Right renal cortex interstitium (tissue), 3 donors: ENCODE measurements at places on chromosomes 13 and 19. TPM values are rescaled to one million over a fixed set of nuclear protein-coding genes. Genes with fewer than 3 reads are reported as not detected.

- no peak for DNase-seq
These were observed 380.8 kb downstream of the LMO7 start for GRCh38 chr13:76016799-76017400.

GRCh38 chr13:23516190-23516589 is 54.0 kb upstream of the TNFRSF19 start:
- no peak for DNase-seq

- no peak for DNase-seq
These were observed 6.6 kb downstream of the ATP7B start for GRCh38 chr13:52004511-52005170.

DNA sequence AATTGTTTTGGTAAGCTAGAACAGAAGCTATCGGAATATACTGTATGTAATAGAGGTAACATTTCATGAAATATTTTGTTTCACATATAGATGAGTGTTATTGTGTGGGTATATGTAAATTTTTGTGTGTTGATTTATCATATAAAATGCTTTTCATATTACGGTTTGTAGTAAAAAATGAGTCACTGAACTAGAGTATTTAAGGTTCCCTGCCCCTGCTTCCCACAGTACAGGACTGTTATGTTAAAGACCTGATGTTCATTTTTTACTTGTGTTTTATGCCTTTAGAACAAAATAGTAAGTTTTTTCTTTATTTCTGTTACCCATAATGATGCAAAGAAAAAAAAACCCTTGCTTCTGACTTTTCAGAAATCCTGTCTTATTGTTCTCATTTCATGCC is 243.4 kb downstream of the ENOX1 start:
- no peak for DNase-seq

The ADAMTS10 gene
- polyA plus RNA-seq: 29.9 TPM

GRCh38 chr13:89899302-89900103 is 1448.0 kb upstream of the MIR17HG start:
- no peak for DNase-seq

The ACTMAP gene
- polyA plus RNA-seq: 13.6 TPM

DNA sequence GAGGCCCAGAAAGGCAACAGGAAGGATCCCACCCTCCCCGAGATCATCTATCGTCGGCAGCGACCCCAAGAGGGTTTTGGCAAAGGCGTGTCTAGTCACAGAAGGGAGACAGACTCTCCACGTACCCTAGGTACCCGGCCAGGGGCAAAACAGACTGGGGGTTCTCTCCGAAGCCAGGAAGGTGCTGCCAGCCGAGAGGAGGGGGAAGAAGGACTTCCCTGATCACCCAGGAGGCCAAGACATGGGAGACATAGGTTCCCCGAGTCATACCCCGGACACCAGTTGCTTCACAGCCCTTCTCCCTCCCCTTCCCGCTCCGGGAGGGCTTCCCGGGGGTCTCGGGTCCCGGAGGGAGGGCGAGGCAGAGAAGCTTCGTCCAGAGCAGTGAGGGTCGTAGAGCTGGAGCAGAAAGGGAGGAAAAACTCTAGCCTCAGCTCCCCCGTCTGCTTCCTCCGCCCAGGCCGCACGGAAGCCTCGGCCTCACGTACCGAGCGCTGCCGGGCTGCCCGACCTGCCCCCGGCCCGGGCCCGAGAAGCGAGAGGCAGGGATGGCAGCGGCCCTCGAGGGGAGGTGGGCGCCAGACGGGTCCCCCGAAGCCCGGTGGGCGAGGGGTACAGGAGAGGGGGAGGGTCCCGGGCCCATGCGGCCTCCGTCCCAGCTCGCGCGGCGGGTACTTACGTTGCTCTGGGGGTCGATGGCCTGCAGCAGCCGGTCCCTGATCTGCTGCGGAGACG is 644 bp downstream of the MED26 start:
- no peak for DNase-seq
